ENCODE measurements at places on chromosomes 2 and 18.

DNA sequence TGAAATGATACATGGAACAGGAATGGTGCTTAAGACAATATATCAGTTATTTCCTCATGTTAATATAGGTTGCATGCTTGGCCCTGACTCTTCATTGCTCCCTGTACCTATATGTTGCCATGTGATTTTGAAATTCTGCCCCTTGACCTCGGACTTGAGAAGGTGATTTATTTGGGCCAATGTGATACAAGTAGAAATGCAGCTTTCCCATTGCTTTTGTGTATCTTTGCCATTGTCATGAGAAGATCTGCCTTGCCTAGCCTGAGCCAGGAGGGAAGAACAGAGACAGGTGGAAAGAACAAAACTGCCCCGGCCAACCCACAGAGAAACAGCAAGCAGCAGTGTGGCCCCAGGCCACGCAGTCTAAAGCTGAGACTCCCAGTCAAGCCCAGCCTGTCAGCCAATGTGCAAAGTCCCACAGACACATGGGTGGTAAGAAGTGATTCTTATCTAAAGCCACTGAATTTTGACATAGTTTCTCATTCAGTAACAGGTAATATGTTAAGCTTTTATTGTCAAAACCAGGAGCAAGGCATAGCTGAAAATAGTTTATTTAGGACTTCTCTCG is 245.7 kb upstream of the RND3 start:
- no peak for DNase-seq

DNA sequence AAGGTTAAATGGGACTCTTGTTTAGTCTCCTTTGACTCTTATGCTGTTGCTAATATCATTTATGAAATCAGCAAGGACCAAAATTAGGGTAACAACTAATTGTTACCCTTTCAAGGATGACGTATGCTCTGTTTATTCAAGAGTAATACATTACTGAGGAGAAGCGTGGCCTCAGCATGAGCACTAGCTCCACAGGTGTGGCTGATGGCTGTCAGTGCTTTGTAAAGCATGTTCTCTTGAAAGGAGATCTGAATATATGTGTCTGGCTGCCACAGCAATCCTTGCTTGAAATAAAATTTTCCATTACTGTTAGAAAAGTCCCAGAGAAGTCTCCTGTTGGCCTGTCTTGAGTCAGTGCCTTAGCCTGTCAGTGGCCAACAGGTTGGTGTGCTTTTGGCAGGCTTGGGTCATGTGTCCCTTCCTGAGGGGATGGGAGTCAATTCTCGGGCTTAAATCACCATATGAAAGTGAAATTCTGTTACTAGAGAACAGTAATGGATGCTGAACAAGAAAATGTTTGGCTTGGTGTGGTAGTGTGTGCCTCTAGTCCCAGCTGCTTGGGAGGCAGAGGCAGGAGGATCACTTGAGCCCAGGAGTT is 32.7 kb downstream of the ABI2 start:
- no peak for DNase-seq

DNA sequence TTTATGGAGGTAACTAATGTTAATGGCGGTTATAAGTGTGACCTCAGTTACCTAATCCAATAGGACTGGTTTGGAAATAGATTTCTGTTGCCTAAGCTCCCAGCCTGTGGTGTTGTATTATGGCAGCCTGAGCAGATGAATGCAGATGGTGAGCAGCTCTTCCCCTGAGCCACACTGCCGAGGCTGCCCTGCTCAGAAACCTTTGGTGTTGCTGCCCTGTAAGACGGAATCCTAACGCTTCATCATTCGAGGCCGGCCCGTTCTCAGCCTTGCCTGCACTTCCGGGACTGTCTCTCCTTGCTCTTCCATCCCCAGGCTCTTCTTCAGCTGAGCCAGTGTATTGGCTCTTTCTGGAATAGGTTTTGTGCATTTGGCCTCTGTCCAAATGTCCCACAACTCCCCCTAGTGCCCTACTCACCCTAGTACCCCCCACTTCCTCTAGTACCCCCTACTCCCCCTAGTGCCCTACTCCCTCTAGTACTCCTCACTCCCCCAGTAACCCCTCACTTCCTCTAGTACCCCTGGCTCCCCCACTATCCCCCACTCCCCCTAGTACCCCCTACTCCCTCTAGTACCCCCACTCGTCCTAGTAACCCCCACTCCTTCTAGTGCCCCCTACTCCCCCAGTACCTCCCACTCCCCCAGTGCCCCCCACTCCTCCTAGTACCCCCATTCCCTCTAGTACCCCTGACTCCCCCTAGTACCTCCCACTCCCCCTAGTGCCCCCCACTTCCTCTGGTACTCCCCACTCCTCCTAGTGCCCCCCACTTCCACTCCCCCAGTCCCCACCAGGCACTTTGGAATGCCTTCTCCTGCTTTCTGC is 106.0 kb upstream of the TAF1B start:
- DNase-seq = no peak

DNA sequence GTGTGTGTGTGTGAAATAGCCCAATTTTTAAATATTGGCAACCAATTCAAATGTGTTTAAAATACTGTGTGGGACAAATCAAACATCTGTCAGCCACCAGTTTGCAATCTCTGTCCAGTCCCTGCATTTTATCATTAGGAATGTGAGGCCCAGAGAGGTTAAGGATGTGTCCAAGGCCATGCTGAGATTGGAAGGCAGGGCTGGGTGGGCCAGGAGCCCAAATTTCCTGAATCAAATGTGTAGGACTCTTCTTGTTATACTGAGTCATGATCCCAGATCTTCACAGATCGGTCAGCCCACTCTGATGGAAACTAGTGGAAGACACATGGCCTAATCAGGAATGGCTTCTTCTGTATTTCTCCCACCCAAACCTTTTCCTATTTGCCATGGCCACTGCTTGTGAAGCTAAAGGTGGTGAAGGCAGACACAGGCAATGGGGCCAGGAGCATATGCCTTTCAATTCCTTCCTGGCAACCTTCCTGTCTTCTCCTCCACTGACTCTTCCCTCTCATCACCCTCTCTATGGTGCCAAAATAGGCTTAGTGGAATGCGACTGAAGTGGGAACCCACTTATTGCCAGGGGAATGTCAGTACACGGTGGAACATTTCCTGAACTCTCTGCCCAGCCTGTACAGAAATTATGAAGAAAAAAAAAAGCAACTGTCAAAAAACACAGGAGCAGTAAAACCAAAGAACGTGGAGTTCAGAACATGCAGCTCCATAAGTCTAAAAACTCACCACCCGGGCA is 35.5 kb downstream of the ZEB2 start:
- no peak for DNase-seq

- no peak for DNase-seq
Measured at GRCh38 chr2:102368461-102369109, 13.0 kb downstream of the IL18R1 start.

DNA sequence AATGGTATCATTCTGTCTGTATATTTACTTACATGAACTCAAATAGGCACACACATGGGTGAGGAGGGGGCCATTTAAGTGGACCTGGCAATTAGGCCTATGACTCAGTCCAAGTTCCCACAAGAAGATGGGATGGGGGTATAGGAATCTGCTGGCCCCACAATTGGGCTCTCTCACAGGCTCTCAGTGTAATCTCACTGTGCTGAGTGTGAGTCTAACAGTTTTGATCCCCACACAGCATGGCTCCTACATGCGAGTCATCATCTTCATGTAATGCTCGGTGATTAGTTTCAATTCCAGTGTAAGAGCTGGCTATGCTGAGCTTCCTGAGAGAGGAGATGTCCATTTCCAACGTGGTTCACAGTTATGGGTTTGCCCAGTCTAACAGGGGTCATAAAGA is 114.0 kb downstream of the GATA6 start:
- no peak for DNase-seq

DNA sequence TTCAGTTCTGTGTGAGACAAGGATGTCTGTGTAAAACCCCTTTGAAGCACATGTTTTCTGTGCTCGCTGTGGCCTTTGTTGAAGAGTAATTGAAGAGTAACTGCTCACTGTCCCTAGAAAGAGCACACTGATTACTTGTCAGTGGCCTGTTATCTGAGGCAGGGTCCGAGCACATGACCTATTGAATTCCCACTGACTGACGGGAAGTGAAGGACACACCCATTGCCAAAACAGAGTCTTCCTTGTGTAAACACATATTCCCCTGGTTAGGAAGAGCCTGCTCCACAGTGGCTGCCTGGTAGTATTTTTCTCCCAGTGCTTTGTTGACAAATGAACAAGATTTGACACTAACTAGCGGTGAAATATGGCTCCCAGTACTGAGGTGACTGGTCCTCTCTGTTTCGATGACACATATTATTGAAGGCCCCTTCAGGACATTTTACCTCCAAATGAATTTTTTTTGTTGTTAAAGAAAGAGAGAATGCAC is 148.5 kb upstream of the GYPC start:
- DNase-seq = peak; percentile 57

DNA sequence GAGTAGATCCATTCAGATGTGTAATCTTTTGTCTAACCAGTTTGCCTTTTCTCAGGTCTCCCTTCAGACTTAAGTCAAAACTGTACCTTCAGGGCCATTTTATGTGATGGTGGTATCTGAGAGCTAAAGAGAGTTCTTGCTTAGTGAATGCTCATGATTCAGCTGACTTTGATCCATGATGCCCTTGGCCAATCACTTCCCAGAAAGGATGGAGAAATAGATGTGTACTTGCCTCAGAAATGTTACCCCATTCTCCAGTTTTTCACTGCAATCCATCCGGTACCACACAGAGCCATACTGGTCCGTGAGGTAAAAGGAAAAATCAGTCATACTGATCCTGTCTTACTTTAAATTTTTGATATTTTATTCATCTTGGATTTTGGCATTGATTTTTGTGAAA is 234.8 kb upstream of the PIK3C3 start:
- no peak for DNase-seq

- DNase-seq = no peak
Measured at GRCh38 chr18:50582500-50582899, 22.6 kb downstream of the MAPK4 start.

DNA sequence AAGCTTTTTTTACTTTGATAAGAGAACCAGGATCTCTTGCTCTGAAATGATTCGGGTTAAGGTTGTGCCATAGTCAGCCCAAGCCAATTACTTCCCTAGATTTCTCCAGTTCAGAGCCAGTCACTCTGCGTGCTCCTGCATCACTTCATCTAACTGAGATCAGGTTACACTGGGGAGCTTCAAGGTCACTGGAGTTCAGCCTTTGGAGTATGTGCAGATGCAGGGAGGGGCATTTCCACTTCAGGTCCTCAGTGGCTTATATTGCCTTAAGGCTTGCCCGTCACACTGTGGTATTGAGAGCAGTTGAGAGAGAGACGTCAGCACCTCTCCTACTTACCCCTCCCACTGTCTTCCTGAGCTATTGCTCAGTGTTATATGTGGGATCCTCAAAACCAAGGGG is 317.8 kb downstream of the EPHA4 start:
- peak; percentile 7 for DNase-seq

- DNase-seq = no peak
Measured at GRCh38 chr2:44572196-44572900, 210.6 kb downstream of the CAMKMT start.

DNA sequence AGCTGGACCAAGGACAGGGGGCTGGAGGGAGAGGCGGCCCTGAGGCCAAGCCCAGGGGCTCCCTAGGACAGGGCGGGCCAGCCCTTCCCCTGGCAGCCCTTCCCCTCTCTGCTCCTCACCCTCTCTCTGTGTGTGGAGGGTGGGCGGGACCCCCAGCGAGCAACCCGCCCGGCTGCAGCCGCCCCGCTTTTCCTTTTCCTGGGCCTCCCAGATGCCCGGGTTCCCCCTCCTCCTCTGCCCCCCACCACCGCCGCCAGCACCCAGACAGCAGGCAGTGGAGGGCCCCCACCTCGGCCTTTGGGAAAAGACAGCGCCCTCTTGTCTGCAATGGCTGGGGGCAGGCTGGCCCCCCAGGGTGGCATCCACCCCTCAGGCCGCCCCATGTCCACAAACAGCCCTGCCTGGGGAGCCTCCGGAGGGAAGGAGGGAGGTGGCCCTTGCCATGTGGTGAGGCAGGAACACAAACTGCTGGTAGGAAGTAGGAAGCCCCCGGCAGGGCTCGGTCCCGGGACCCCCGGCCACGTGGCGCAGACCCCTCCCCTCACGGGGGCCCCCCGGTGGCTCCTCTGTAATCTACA is 135.1 kb upstream of the CTDP1 start:
- no peak for DNase-seq

GRCh38 chr2:75098856-75099255 is 100.5 kb downstream of the TACR1 start:
- no peak for DNase-seq

GRCh38 chr2:109440499-109441156 is 173.1 kb downstream of the SEPTIN10 start:
- no peak for DNase-seq

DNA sequence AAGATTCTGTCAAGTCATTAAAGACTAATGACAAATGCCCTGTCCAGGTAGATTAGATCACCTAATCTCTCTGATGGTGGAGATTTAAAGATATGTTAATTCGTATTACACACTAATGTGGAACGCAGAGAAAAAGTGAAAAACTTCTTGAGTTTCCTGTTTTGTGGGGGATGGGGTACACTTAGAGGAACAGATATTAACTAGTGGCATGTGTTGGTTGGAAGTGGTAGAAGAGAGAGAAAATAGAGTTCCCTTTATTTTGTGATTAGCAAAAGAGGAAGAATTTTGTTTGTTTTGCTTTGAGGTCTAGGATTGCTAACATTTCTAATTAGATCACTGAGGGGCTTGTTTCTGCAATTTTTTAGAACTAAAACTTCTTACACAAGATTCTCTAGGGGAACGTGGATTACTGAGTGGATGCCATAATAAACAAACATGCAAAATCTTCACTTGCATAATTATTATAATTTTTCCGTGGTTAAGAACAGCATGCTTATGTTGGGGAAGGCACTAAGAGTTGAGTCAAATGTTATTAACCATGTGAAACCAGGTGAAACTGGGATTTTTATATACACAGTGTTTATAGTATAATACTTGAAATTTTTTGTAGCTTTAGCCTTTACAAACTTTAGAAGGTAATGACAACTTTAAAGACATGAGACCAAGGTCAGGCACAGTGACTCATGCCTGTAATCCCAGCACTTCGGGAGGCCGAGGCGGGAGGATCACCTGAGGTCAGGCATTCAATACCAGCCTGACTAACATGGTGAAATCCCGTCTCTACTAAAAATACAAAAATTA is 97.4 kb upstream of the STK17B start:
- no peak for DNase-seq

- no peak for DNase-seq
Measured at GRCh38 chr2:14428056-14428455, 204.5 kb upstream of the LRATD1 start.

DNA sequence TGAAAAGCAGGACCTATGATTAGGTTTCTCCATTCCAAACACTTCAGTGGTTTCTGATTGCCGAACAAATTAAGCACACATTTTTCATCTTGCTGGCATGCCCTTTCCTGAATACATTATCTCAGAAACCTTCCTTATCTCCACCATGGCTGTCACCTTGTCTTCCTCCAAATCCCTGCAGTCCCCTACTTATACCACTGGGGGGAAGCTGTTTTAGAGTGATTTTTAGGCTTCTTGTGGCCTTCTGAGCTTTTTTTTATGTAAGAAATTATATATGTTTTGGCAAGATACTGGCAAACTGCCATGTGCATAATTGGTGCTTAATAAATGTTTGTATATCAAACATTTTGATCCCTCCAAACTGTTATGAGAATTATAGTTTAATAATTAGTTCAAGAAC is 229.2 kb downstream of the MYT1L start:
- DNase-seq = no peak
